ENCODE measurements at places on chromosomes 7 and 10.

- DNase-seq = no peak
Measured at GRCh38 chr10:9853405-9854355, 1164.0 kb upstream of the CELF2 start.

- DNase-seq = no peak
Measured at GRCh38 chr10:9745158-9745557, 1272.5 kb upstream of the CELF2 start.

- DNase-seq = no peak
Measured at GRCh38 chr7:34501156-34501555, 156.9 kb upstream of the NPSR1 start.

DNA sequence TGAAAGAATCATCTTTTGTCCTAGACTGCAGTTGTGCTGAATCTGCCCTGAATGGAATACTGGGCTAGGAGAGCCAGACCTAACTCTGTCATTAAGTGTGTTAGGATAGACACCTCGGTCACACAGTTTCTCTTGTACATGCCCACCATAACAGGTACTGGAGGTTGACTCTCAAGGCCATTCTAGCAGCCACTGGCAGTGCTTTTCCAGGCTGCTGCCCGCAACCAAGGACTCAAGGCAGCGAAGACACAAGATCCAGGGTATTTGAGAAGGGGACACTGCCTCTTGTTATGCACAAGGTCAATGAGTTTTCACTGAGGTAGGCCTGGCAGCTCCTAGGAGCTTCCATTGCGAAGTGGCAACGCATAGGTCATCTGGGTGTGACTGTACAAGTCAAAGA lies 70.6 kb upstream of the ZNF746 start:
- DNase-seq = no peak

DNA sequence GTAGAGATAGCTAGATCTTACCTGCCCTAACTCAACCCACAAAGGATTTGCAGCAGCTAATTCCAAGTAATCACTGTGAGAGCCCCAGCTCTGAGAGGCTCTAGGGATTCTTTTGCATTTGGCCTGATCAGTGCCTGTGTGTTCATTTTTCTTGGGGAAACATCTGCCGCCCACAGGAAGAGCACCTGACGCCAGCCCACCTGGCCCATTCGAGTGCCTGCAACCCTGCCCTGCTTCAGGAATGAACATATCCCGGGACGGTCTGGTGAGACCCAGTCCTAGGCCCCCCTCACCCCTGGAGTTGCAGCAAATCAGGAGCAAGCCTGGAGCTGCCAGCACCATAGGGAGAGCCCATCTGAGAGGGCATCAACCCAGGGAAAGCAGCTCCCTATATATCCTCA lies 38.8 kb downstream of the GSDME start:
- no peak for DNase-seq

- DNase-seq = peak; percentile 85
Measured at GRCh38 chr10:91006001-91006751, 85.3 kb upstream of the ANKRD1 start.

DNA sequence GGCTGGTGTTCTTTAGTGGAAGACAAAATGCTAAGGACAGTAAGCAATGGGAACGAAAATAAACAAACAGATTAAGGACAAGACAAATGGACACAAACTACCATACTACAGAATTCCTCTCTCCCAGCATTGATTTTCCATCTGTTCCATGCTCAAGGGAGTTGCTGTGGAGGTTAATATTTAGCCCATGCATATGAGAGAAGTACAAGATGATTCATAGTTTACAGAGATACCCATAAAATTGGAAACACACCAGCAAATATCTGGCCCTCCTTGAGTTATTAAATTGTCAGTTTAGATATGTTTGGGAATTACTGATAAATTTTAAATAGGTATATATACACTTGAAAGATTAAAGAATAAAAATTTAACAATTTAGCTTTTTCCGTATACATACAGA lies 69.8 kb downstream of the GLI3 start:
- peak; percentile 20 for DNase-seq

GRCh38 chr7:116075351-116076145 lies 45.0 kb upstream of the TFEC start:
- DNase-seq = peak; percentile 10

DNA sequence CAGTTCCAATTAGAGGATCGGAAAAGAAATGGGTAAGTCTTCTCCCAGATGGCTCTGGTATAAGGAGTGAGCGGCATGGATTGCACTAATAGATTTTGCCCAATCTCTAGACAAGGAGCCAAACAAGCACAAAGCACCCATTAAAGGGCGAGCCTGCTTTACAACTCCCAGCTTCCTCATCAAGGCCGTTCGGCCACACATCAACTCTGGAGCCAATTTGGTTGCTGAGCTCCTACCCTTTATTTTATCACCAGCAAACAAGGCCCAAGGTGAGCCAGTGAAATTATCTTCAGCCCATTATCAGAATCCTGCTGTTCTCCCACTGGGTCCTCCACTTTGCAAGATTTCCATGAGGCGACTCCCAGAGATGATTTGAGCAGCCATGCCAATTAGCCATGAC lies 292.2 kb upstream of the NPVF start:
- DNase-seq = no peak

DNA sequence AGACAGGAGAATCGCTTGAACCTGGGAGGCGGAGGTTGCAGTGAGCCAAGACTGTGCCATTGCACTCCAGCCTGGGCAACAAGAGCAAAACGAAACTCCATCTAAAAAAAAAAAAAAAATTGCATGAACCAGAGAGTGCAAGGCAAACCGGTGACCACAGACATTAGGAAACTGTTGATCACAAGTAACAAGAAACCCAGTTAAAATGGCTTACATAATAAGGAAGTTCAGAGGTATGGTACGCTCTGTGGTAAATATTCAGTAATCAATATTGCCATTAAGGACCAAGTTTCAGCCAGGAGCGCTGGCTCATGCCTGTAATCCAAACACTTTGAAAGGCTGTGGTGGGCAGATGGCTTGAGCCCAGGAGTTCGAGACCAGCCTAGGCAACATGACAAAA lies 9.2 kb upstream of the NT5C2 start:
- DNase-seq = no peak

- DNase-seq = no peak
Measured at GRCh38 chr10:126917375-126917774, 12.1 kb downstream of the DOCK1 start.

GRCh38 chr7:117124591-117125220 lies 171.4 kb downstream of the ST7 start:
- peak; percentile 97 for DNase-seq

GRCh38 chr10:103053659-103054581 lies 135.8 kb downstream of the CNNM2 start:
- peak; percentile 90 for DNase-seq

GRCh38 chr7:157299613-157300368 lies 37.0 kb upstream of the DNAJB6 start:
- no peak for DNase-seq

GRCh38 chr7:108015740-108016139 lies 12.8 kb upstream of the LAMB1 start:
- DNase-seq = peak; percentile 59

- DNase-seq = no peak
Measured at GRCh38 chr10:30134171-30134945, 75.0 kb upstream of the JCAD start.

- no peak for DNase-seq
Measured at GRCh38 chr7:11035661-11036060, 62.0 kb downstream of the PHF14 start.

GRCh38 chr7:84091318-84091717 lies 103.3 kb downstream of the SEMA3A start:
- no peak for DNase-seq

DNA sequence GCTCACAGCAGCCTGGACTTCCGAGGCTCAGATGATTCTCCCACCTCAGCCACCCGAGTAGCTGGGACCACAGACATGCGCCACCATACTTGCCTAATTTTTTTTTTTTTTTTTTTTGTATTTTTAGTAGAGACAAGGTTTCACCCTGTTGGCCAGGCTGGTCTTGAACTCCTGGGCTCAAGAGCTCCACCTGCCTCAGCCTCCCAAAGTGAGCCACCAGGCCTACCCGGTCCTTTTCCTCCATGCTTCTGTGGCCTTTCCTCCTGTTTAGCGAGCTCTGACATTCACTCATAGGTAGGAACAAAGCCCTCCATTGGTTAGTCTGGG lies 50.1 kb upstream of the SRPK2 start:
- DNase-seq = no peak
